Transverse colon (tissue), 4 donors: ENCODE measurements at places on chromosomes 3 and 15.

DNA sequence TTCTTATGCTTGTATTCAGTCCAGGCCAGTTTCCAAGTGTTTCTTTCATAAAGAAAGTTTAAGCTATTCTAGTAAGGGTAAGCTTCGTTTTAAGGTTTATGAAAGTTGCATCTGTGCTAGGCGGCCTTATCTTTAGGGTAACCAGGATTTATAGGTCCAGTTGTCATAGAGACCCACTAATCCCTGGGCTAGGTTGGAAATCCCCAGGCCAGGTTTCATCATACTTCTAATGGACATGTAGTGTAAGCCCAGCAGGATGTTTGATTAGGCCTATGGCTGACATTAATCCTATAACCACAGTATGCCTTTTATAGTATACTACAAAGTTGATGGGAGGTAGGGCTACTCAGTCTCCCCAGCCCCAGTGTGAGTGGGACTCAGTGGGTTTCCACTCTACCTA is 312.4 kb downstream of the CACNA2D3 start:
- DNase-seq: no peak
- no peaks in the 10 kb centered on the region for H3K4me1 ChIP-seq
- no peak overlapping the region for H3K27ac ChIP-seq
- H3K36me3 ChIP-seq: no peaks in the 10 kb centered on the region
- H3K4me3 ChIP-seq: no peak overlapping the region

DNA sequence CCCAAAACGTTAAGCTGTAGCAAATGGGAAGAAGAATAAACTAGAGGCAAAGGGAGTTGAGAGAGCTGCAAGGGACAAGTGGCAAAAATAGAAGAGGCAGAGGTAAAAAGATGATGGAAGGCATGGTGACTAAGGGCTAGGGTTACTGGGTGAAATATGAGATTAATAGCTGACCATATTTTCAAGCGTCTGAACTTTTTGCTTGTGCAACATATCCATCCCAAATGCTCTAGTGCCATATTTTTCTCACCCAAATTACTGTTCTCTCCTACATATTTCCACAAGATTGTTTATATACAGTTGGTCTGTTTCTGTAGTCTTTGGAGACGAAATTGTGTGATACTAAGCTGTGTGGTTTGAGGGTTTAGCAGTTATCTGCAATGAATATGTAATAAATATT is 145.5 kb downstream of the GMNC start:
- H3K4me3 ChIP-seq: no peak overlapping the region
- H3K4me1 ChIP-seq: no peaks in the 10 kb centered on the region
- H3K27me3 ChIP-seq: no peaks in the 10 kb centered on the region
- no peaks in the 10 kb centered on the region for H3K36me3 ChIP-seq
- H3K27ac ChIP-seq: no peak overlapping the region
- no peak for DNase-seq

GRCh38 chr3:150458001-150458400 is 49.9 kb downstream of the TSC22D2 start:
- DNase-seq: no peak
- H3K27me3 ChIP-seq: no peaks in the 10 kb centered on the region
- peaks cover 14% of the 10 kb centered on the region for H3K36me3 ChIP-seq
- H3K27ac ChIP-seq: no peak overlapping the region
- H3K4me1 ChIP-seq: peaks cover 12% of the 10 kb centered on the region
- H3K4me3 ChIP-seq: no peak overlapping the region

DNA sequence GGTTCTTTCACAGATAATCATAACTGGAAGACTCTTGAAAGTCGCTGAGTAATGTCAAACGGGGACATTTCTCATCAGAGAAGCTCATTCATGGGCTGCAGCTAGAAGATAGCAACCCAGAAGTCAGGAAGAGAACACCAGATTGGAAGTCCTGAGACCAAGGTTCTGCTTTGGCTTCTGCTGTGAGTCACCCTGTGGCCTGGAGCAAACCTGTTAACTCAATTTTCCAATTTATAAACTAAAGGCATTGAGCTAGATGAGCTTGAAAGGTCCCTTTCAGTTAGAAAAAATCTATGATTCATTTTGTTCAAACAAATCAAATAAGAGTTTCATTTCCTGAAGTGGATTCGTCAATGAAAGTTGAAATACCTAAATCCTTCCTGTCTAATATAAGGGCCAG is 402.2 kb downstream of the EPHB1 start:
- H3K27ac ChIP-seq: no peak overlapping the region
- H3K36me3 ChIP-seq: no peaks in the 10 kb centered on the region
- DNase-seq: no peak
- H3K4me3 ChIP-seq: no peak overlapping the region
- H3K4me1 ChIP-seq: no peaks in the 10 kb centered on the region
